G401 (cell line): ENCODE measurements at places on chromosomes 5 and 9.

DNA sequence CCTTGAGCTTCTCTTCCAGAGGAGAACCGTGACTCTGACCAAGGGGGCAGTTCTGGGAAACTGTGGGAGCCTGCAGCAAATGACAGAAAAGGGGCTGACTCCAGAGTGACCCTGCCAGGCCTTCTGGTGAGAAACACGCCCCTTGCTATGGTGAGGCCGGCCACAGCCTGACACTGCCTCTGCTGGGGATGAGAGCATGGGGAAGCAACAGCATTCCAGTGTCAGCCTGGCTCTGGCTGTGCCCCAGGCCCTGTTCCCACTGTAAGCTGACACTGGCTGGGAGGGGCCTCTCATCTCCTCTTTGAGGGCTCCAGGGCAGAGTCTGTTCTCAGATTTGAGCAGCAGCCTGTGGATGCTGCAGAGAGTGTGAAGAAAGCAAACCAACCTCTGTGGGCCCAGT lies 180.0 kb upstream of the IL12B start:
- DNase-seq: no peak

DNA sequence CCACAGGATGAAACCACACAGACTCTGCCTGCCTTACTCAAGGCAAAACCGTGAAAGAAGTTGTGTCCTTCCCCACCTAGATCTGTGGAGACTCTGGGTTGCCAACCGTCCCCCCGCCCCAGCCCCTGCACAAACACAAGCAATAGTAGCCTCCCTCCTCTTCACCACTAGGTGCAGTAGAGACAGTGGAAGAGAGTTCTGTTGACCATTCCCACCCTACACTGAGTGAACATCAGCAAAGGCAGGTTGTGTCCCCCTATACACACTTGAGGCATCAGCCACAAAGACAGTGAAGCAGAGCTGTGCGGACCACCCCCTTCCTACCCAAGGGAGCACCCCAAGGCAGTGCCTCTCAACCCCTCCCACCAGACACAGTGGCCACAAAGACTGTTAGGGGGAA lies 223.7 kb upstream of the NFIL3 start:
- no peak for DNase-seq

GRCh38 chr9:34084562-34084961 lies 35.9 kb upstream of the UBAP2 start:
- peak; percentile 40 for DNase-seq

GRCh38 chr5:180717989-180718388 lies 21.9 kb downstream of the OR2Y1 start:
- DNase-seq: no peak

- DNase-seq: peak; percentile 3
These were observed 38.6 kb downstream of the HMGCS1 start for GRCh38 chr5:43274435-43275114.

GRCh38 chr5:67248703-67249589 lies 52.3 kb upstream of the CD180 start:
- DNase-seq: no peak

DNA sequence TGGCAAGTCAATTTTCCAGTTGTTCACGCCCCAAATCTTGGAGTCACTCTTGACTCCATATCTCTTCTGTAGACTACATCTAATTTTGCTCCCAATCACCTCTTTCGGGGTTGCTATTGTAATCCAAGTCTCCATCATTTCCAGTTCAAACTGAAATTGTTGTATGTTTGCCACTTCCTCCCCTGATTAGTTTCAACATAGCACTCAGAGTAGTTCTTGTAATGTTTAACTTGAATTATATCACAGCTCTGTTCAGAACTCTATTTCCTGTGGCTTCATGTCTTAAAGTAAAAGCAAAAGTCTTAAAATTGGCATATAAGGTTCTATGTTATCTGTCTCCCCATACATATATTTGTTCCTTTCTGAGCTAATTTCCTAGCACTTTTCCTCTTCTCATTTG lies 348.5 kb upstream of the RIOK2 start:
- DNase-seq: no peak

DNA sequence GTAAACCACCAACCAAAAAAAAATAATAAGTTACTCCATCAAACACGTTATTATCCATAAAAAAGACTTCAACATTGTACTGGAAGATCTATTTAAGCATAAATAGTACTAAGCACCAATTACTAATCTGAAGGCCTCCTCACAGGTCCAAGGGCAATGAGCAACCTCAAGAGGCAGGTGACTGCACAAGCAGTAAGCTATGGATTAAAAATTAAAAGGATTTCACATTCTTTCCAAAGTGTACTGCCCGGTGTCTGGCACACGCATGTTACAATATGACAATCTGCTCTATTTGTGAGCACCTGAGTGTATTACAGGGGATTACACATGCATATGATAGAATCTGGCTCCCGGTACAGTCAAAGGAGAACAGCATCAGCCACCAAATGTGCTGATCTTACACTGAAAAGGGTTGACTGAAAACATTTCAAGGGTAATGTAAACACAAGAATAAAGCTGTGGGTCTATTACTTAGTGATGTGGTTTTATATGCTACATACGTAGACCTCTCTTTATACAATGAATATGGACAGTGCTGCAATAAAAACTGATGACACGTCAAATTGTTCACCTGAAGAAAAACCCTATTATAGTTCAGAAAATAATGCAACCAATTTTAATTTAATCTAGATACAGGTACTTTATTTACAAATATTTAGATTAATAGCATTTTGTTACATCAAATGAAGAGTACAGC lies 22.8 kb downstream of the RAB14 start:
- DNase-seq: no peak

- no peak for DNase-seq
These were observed 141.9 kb upstream of the RASA1 start for GRCh38 chr5:87125766-87126165.

GRCh38 chr5:6496207-6496584 lies 47.5 kb downstream of the UBE2QL1 start:
- DNase-seq: no peak

- no peak for DNase-seq
These were observed at the start of gene PCDH12 for GRCh38 chr5:141958113-141958512. Gene PCDH12 (minus strand): TSS chr5:141958202. CDS start chr5:141957851, 351 bp downstream.

GRCh38 chr5:78893940-78894677 lies 91.0 kb downstream of the ARSB start:
- DNase-seq: no peak

DNA sequence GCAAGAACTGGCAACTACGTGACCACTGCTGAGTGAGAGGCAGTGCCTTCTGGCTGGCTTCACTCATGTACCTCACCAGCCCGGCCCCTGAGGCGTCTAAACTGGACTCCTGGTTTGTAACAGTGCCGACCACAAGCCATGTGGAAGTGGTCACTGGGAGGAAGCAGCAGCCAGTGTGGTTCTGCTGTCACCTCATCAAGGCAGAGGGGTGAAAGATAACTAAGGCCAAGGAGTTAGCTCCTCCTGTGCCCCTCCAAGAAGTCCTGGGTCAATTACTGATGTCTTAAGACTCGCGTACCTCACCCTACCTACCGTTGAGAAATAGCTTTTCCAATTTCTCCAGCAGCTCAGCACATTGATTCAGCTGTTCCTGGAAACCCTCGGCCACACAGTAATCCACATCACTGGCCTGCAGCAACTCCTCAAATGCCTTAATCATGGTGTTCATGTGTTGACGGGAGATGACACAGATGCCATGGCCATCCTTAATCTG lies 142.9 kb downstream of the CDK5RAP2 start:
- no peak for DNase-seq

- DNase-seq: no peak
These were observed 38.8 kb downstream of the FOXI1 start for GRCh38 chr5:170144286-170145023.

- no peak for DNase-seq
These were observed 23.2 kb upstream of the MINAR2 start for GRCh38 chr5:129724647-129725046.

GRCh38 chr9:115008536-115009270 lies 78.3 kb upstream of the TNFSF8 start:
- DNase-seq: peak; percentile 30

GRCh38 chr9:117704024-117704575 lies at the start of gene TLR4:
Gene TLR4 (plus strand): TSS chr9:117704403. CDS start chr9:117704473, 70 bp downstream.
- peak; percentile 65 for DNase-seq

DNA sequence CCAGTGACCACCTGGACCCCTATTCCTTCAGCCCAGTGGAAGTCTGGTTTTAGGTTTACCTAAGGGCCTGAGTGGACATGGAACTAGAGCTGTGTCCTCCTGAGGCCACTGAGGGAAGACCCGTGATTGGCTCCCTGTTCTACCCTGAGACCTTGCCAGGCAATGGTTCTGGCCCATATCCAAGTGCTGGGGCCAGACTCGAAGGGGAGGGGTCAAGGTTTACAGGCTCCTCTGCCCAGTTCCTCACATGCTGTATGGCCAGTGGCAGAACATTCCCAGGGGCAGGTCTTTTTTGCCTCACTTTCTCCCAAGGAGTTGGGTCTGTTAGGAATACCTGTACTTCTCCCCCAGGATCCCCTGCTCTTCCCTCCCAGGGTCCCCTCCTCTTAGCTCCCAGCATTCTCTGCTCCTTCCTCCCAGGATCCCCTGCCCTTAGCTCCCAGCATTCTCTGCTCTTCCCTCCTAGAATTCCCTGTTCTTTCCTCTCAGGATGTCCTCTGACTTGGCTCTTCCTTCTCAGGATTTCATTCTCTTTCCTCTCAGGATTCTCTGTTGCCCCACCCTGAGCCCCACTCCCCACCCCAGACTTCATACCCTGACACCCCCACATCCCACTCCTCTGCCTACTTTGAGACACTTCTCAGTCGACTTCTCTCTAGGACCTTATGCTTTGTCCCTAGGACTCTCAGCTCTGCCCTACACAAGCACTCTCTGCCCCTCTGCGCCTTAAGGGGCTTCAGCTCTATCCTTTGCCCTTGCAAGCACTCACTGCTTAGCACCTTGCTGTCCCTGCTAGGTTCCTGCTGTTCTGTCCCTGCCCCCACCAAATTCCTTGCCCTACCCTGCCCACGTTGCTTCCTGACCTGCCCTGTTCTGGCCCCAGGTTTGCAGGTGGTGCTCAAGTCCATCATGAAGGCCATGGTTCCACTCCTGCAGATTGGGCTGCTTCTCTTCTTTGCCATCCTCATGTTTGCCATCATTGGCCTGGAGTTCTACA lies 36.5 kb downstream of the CACNA1B start:
- no peak for DNase-seq

- DNase-seq: no peak
These were observed 20.3 kb downstream of the GRIN3A start for GRCh38 chr9:101718192-101718591.

DNA sequence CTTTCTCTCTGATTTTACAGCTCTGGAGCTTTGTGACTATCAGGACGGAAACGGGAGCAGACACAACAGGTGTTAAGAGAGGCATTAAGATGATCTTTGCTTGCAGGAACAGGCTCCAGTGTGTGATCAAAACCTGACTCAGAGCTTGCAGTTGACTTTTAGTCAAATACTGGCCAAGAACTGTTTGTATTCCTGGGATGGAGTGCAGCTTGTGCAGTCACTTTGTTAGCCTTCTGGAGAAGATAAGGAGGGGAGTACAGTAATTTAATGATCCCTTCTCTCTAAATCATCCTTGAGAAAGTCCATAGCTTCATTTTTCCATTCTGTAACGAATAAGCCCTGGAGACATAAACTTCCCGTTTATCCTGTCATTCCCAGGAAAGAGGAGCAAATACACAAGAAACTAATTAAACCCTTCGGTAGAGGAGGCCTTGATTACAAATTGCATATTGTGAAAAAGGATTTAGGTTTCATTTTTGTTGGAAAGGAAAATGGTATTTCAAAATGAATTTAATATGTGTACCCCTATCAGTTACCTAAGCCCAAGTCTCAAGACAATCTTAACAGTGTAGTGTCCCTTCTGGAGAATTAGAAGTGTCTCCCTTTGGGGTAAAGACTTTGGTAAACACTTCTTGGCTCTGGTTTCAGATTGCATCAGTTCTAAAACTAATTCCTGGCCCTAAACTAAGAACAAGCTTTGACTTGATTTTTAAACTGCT lies 3.1 kb upstream of the STOM start:
- DNase-seq: no peak

DNA sequence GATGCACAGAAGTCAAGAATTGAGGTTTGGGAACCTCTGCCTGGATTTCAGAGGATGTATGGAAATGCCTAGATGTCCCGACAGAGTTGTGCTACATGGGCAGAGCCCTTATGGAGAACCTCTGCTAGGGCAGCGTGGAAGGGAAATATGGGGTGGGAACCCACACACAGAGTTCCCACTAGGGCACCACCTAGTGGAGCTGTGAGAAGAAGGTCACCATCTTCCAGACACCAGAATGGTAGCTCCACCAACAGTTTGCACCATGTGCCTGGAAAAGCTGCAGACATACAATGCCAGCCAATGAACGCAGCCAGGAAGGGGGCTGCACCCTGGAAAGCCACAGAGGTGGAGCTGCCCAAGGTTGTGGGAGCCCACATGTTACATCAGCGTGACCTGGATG lies 104.5 kb downstream of the STK32A start:
- DNase-seq: no peak

DNA sequence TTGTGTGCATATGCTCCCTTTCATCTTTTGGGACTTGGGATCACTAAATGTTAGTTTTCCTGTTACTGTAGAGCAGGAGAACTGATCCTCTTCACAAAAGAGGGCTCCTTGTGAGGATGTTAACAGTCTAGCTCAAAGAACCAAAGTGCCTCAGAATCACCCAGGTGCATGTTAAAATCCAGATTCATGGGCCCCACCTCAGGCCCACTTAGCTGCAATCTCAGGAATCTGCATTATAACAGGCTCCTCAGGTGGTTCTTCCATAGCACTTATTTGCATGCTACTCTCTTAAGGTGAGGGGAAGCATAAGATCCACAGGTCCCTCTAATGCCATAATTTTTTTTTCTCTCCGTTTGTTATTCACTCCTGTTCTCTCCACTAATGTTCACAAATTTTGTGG lies 14.8 kb upstream of the MEF2C start:
- DNase-seq: no peak

GRCh38 chr5:149937610-149938009 lies 7.0 kb downstream of the PDE6A start:
- DNase-seq: no peak

DNA sequence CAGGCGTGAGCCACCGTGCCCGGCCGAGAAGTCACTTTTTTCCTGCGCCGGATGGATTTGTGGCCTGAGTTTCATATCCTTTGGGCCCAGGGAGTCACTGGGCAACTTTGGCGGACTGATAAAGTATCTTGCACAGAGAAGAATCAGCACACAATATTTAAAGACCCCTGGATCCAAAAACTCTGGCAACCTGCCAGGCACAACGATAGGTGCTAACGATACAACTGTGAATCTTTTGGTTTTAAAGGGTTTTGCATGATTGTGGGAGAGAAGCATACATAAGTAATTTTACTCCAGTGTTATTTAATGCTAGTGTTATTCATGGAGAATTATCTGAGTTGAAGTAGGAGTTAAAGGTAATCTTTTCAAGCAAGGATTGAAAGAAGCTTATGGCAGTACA lies 85.3 kb downstream of the TAF11L14 start:
- DNase-seq: no peak

DNA sequence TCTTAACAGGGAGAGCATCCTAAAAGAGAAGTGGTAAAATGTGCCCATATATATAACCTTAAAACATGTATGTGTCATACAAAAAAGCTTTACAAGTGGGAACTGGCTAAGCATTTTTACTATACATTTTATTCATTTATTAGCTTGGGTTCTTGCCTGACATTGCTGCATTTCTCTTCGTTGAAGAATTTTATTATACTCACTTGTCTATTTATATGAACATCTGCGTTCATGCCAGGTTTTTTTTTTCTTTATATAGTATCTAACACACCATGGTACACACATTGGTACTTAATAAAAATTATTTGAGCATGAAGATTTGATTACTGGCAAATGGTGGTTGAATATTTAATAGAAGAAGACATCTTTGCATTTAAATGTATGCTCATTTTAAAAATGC lies 492.3 kb downstream of the SPATA31D1 start:
- no peak for DNase-seq

- DNase-seq: no peak
These were observed 1.6 kb upstream of the MEF2C start for GRCh38 chr5:88884608-88884877.

- no peak for DNase-seq
These were observed 235.5 kb downstream of the TMEM161B start for GRCh38 chr5:88033191-88033590.
